ENCODE measurements at places on chromosomes 5 and 9.

DNA sequence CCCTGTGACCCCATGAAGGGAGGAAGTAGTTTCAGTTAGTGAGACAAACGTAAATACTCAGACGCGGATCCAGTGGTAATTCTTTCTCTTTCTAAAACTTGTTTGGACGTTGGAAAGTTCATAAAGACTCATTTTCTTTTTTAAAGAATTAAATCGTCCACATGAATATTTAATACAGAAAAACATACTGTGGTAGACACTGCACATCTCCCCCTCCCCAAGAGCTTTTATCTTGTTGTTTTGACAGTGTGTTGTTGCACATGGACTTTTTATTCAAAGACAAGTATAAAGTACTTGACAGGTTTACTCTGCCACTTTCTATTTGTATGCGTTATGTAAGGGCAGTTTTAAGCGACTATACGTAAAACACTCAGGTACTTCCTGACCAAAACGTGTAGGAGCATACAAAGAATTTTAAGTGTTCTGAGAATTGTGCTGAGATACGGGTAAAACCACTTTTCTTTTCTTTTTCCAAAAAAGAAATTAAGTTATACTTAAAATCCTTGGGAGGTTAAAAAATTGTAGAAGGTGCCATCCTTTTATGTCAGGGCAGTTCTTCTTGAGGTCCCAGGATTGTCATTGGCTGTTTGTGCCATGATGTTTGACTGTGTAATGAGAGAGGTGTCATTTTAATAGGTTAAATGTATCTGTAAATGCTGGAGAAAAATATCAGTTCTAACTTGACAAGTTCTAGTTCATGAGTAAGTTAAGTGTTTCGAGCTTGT, 1.3 kb downstream of the NIPBL start:
- DNase-seq = no peak

DNA sequence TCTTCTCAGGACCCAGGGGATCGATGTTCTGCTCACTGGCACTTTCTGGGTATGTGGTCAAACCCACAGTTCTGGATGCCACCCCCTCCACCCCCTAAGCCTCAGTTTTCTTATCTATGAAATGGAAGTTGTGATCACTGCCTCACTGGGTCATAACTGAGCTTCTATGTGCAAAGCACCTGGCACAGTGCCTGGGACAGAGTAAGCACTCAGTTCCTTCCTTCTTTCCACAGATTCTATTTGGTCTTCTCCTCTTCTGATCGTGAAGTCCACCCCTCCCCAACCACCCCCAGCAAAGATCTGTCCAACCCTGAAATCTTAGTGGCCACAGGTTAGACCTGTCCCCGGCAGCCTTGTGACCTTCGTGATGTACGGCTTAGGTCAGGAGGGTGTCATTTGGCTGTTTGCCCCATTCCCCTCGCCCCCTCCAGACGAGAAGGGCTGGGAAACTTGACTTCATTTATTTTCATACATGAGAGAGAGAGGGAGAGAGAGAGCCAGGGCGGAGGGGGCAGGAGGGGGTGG, 181.4 kb downstream of the FGF18 start:
- DNase-seq = peak; percentile 70

DNA sequence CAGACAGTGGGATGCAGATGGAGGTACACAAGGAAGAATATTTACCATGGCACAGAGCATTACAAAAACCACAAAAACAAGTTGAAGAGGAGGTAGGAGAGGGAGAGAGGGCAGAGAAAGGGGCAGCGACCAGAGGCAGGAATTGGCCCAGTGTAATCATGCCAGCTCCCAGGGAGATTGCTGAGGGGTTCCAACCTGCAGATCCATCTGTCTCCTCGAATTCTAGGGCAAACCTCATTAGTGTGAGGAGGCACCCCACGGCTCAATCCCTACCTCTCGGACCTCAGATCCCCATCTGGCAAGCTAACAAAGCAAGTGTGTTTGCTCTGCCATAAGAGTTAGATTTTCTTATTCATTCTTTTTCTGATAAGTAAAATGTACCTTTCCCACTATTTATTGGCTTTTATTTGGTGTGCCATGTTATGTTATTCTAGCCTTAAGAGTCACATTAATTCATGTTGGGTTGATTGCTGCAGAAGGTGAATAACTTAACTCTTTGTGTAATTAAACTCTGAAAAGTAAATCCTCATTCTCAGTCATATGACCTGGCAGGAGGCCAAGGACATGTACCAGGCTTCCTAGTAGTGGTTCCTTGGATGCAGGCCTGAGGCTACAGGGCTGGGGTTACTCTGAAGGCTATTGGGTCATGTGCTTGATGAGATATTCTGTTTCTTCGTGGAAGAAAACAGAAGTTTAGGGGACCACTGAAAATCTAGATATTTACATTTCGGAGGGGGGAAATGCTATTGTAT, 315.2 kb upstream of the ATP10B start:
- no peak for DNase-seq

DNA sequence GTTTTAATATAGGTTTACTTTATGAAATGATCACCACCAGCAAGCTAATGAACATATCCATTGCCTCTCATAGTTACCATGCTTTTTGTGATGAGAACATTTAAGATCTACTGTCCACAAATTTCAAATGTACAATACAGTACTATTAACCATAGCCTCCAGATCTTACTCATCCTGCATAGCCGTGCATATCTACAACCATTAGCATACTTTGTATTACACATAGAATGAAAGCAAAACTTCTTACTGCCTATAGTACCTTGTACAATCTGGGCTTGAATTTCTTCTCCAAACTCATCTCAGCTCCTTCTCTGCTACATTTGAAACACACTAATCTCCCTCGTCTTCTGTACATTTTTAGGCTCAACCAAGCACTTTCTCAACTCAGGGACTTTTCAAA, 510.6 kb downstream of the PRR16 start:
- DNase-seq = no peak

DNA sequence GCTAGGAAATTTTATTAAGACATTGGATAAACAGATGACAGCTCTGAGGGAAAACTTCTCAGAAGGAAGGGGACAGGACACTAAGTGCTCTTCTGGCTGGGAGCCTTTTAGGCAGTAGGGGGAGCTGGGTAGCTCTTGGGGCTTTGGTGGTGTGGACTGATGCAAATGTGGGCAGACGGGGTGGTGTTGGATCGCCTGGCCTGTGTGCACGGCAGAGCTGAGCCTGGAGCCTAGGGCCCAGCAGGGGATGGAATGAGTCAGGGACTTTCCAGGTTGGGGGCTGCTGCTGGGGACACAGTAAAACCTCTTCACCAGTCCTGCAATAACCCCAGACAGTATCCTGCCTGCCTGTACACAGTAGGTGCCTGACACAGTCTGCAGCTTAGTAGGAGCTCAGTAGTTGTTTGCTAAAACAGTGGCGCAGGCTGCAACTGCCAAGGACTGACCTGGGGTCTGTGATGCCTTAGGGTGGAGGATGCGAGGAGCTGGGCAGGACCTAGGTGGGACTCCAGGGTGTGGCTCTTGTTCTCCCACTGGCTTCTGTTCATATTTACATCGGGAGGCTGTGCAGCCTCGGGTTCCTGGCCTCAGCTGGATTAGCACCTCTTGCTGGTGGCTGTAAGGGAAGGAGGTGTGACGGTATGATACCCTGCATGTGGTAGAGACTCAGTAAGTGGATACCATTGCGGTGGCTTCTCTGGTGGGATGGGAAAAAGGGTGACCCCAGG, 83.8 kb downstream of the DAB2IP start:
- DNase-seq = no peak

- DNase-seq = no peak
Observed at GRCh38 chr9:1871626-1872419, 143.3 kb upstream of the SMARCA2 start.

DNA sequence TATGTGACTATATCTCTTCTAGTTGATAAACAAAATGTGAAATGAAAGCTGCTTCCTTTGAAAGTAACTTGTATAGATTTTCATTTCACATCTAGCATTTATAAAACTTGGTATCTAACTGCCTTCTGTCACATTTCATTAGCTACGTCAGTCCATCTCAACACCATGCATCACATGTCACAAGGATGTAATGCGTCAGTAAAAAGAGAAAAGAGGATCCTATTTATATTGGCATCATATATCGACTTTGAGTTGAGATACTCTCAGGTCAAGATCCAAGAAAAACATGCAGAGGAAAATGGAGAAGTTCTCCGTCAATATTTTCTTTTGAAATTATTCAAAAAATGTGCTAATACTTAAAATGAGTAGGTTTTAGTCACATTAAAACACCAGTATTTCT, 1211.2 kb downstream of the EFNA5 start:
- no peak for DNase-seq

DNA sequence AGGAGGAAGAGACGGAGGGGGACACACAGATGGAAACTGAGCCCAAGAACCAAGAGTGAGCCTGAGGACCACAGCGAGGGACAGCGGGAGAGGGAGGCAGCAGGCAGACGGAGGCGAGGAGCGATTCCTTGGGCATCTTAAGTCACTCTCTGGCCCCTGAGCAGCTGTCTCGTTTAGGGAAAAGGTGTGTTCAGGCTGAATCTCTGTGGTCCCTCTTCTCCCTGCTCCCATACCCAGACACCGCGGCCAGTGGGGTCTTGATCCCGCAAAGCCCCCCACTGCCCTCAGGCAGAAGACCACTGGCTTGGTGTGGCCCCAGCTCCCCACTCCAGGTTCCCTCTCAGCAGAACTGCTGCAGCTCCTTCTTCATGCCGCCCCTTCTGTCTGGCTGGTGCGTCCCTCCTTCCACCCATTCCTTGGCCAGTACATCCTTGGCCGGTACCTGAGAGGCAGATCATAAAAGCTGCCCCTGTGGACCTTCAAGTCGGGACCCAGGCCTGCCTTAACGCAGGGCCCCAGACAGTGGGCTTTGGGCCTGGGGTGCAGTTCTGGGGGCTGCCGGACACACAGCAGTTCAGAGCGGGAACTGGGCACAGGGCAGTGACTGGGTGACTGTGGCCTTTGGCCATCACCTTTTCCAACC, 5.8 kb upstream of the RALGDS start:
- no peak for DNase-seq

DNA sequence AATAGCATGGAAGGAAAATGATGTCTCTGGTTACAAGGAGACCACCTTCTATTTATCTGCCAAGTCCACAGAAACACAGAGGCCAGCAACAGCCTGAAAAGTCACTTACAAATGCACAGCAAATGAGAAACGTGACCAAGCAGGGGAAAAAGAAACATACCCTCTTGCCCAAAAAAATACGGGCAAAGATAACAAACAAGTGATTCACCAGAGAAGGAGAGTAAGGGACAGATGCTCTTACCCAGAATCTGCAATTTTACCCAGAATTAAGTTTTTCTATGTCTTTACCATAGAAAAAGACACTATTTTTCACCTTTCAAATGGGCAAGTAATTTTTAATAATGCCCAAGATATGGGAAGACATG, 28.1 kb downstream of the CAMSAP1 start:
- DNase-seq = no peak

DNA sequence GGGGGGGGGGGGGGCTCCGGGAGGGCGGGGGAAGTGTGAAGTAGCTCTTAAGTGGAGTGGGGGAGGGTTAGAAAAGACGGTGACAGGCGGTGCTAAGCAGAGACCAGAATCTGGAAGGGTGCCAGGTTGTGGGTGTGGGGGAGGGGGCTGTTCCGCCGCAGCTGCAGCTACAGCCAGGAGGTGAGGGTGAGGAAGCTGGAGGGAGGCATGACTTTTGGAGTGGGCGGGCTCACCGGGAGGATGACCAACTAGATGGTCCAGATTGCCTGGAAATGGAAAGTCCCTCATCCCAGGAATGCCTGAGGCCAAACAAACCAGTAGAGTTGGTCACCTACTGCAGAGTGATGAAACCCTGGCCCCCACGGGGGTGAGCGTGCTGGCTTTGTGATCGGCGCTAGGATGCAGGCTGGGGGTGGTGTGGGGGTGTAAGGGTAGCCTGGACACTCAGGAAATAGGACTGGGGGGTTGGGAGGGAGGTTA, 158.1 kb upstream of the SHB start:
- peak; percentile 72 for DNase-seq

GRCh38 chr5:173627860-173628392, 11.5 kb upstream of the BOD1 start:
- no peak for DNase-seq

DNA sequence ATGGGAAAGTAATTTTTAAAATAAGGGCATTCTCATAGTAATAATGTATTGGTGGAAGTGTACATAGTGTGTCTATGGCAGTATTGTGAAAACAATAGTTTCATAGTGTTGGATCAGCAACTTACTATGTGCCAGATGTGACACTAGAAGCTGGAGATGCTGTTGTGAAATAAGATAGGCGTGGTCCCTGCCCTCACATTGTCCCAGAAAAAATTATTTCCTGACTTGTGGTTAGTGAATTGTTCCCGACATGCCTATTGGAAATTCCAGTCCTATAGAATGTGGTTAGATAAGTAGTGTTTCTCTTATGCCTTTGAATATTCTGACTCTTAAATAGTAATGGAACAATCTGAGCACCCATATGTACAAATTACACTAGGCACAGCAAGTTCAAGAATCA, 55.3 kb upstream of the MTAP start:
- DNase-seq = no peak

DNA sequence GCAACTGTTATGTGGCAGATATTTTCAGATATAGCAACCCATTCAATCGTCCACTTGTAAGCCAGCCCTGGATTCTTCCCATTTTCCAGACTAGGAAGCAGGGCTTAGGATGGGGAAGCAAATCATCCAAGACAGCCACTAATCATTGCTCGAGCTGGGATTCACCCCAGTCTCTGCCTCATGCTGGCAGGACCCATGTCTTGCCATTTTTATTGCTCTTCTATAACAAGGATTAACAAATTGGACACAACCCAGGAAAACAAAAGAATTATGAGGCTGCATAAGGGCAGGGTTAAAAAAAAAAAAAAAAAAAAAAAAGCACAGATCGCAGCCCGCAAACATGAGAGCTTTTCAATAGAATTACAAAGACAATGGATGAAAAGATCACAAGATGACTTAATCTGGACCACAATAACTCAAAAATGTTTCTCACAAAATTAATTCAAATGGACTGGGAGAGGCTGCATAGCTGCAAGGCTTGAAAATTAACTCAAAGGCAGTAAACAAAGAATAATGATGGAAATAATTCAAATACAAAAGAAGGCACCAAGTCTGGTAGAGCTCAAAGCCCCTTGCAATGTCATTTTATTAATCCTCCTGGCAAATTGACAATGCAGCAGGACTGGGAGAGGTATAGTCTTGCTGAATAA, 40.7 kb downstream of the ASTN2 start:
- no peak for DNase-seq

GRCh38 chr9:110257956-110258355, 1.6 kb upstream of the TXN start:
- DNase-seq = no peak

DNA sequence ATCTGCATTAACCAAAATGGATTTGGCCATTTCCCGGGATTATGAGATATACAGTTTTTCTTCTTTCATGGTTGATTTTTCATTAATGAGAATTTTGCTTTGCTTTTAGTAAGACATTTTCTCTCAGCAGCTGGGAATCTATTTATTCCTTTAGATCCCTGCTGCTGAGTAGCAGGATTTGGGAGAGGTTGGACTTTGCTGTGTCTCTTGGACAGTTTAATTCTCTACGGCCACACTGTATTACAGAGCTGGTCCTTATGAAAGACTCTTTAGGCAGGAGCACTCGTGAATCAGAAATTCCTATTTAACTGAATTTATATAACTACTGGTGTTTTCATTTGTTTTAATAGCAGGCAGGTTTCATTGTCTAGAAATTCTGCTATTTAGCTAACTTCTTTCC, 1.6 kb downstream of the UNC13B start:
- DNase-seq = no peak

Data from right cardiac atrium (tissue), 5 donors.